ENCODE measurements at places on chromosomes 16 and 17.

DNA sequence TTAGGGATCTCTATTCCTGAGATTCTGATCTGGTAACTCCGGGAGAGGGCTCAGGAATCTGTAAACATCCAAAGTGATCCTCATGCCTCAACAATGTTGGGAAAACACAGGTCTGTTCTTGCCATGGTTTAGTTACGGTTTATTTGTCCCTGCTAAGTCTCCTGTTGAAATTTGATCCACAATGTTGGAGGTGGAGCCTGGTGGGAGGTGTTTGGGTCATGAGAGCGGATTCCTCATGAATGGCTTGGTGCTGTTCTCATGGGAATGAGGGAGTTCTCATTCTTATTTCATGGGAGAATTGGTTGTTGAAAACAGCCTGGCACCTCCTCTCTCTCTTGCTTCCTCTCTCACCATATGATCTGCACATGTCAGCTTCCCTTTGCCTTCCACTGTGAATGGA is 608.6 kb upstream of the GOT2 start:
- DNase-seq, result no peak

DNA sequence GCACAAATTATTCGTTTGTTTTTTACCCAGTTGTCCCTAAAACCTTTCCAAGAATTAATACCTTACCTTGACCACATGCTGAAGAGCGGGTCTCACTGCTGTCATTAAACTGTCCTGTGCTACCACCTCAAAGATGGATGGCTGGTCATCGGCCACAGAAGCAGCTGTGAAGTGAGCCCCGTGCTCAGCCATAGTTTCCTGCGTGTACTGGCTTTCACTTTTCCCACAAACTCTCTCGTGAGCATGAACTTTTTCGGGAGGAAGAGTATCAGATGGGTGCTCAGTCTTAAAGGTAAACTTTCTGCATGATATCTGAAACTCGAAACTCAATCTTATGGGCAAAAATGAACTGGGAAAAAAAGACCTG is 558 bp downstream of the PEX12 start:
- peak; percentile 17 for DNase-seq

GRCh38 chr16:19393226-19394111 is 24.2 kb upstream of the TMC5 start:
- DNase-seq, result no peak

DNA sequence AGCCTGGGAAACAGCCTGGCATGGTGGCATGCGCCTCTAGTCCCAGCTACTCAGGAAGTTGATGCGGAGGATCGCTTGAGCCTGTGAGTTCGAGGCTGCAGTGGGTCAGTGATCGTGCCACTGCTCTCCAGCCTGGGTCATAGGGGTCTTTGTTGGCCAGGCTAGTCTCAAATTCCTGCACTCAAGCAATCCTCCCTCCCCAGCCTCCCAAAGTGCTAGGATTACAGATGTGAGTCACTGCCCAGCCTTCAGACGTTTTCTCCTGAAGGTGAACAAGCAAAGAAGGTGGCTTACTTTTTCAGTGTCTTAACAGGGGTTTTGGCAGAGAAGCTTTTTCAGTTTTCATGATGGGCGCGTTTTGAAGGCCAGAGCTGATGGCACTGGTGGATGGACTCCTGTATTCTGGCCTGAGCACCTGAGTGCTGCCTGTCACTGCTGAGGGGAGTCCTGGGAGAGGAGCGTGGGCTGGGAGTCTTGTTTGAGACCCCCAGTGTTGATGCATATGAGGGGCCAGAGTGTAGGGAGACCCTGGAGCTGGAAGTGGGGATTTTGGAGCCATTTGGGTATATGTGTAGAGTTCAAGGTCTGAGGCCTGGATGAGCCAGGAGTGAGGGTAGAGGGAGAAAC is 41.4 kb downstream of the FOXK2 start:
- no peak for DNase-seq

DNA sequence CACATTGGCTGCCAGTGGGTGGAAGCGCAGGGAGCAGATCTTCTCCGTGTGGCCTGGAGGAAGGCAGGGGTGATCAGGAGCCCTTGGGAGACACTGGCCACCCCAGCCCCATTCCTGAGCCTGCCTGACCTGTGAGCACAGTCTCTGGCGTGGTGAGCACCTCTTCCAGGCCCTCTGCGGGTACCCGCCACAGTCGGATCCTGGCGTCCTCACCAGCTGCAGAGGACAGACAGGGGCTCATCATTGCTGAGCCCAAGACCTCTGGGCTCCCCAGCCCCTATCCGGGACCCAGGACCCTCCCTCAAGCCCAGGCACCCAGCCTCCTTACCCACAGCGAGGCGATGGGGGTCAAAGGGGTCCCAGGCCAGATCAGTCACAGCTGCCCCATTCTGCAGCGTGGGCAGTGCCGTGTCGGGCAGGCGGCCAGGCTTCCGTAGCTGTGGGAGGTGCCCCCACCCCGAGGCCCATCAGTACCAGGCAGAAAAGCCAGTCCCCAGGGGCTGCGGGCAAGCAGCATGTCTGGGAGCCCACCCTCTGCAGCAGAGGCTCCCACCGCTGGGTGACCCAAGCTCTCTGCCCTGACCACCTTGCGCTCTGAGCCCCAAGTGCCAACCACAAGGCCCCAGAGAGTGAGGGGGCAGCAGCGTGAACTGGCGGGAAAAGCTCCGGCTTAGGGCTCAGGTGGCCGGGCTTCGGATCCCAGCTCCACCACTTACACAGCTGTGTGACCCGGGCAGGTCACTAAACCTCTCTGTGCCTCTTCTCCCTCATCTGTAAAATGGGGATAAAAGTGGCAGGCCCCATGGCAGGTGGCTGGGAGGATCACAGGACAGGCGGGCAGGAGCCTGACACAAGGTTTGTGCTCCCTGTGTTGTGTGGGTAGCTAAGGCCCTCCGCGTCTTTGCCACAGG is 10.2 kb upstream of the PAM16 start:
- no peak for DNase-seq

GRCh38 chr17:68581863-68582645 is 19.1 kb downstream of the FAM20A start:
- DNase-seq, result no peak

- no peak for DNase-seq
Measured at GRCh38 chr17:72662827-72663190, 429.7 kb downstream of the SLC39A11 start.
